DMS153 (cell line): ENCODE measurements at places on chromosomes 12 and 14.
A peak's percentile ranks its signal among the peaks of the same experiment; 100 is the strongest.

- DNase-seq, result no peak
Observed at GRCh38 chr14:89486961-89487360, 69.9 kb upstream of the FOXN3 start.

DNA sequence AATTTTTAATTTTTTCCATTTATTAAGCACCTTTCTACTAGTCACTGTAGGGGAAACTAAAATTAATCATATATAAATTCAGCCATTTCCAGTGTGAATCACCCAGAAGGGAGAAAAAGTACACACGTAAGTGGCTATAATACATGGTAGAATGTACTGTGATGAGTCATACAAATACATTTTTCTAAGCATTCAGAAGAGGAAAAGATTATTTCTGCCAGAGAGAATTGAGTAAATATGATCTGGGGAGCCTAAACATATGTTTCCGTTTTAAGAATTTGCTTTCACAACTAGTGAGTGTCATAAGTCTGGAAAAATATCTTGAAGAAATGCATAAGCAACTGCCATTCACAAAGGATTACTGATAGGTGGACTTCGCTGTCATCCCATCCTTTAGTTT is 102.8 kb downstream of the TGFB3 start:
- no peak for DNase-seq

DNA sequence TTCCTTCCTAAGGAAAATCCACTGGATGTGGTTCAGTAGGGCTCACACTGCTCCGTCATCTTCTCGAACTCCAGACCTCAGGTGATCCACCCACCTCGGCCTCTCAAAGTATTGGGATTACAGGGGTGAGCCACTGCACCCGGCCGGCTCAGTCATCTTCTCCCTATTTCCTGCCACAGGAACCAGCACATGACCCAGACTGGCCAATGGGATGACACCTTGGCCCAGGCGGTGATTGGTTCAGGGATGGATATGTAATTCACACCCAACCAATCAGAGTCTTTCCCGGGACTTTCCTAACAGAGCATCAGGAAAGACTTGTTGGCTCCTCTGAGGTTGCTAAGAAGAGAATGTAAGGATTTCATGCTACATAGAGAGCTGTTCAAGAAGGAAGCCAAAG is 19.2 kb upstream of the C12orf76 start:
- DNase-seq, result no peak

GRCh38 chr14:68199554-68200151 is 380.1 kb downstream of the RAD51B start:
- peak; percentile 64 for DNase-seq

DNA sequence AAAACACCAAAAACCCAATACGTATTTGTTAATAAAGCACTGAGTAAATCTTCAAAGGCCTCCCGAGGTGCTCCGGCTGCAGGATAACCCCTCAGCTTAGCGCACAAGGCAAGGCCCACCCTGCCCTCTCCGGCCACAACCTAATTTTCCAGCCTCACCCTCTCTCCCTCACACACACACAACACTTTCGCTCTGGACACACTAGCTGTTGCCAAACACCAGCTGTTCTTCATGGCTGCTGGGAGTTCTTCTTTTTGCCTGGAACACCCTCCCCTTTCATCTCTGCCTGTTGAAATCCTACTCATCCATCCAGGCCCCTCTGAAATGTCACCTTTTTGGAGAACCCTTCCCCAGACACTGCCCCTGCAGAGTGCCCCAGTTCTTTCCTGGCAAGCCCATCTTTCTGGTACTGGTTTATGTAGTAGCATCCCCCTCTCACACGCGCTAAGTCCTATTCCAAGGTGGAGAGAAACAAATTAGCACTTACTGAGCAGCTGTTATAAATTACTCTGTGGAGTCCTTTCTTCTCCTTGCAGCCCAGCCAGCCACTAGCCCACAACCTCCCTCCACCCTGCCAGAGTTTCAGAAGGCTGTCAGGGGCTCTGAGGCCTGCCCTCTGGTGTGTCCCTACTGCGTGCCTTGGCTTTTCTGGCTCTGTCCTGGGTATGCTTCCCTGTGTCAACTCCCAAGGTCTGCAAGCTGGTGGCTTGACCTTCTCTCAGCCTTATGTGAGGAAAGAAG is 805 bp upstream of the CRACR2A start:
- DNase-seq, result no peak

- no peak for DNase-seq
Observed at GRCh38 chr12:59036347-59036746, 116.0 kb upstream of the LRIG3 start.

- no peak for DNase-seq
Observed at GRCh38 chr12:124747426-124748161, 116.1 kb downstream of the SCARB1 start.

DNA sequence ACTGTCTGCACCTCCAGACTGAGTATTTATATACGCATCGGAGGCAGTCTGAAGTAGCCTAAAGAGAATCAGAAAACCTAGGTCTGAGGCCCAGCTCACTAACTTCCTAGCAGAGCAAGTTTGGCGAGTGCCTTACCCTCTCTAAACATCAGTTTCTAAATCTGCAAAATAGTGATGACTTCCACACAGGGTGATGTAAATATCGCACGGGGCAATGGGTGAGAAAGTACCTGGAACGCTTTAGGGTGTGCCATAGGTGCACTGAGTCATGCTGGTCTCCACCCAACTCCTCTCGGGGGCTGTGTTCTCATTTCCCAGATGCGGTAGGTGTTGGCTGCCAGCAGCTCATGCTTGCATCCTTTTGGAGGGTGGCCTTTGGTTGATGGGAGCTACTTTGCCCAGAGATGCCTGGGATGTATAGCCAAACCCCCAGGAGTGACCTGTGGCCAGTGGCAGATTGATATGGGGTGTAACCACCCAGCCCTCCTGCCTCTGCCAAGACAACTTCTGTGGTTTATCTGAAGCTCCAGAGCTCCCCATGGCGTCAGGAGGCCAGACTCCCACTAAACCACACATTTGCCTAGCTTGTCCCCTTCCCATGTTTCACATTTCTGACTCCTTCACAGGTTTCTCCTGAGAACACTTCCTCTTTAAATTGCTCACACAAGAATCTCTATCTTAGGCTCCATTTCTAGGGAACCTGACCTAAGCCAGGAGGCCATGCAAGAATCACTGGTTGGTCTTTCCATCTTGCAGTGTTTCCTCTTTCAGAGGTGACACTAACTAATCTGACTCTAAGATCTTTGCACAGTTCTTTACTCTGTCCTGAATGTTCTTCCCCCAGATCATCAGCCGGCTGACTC is 62.0 kb upstream of the TUNAR start:
- DNase-seq, result no peak

- DNase-seq, result peak; percentile 40
Observed at GRCh38 chr12:62260733-62261683, 804 bp downstream of the USP15 start.

GRCh38 chr14:50798048-50798421 is 32.9 kb downstream of the NIN start:
- DNase-seq, result no peak

- no peak for DNase-seq
Observed at GRCh38 chr12:51976376-51977160, 25.1 kb downstream of the ACVR1B start.

GRCh38 chr12:581321-581720 is 81.9 kb downstream of the NINJ2 start:
- no peak for DNase-seq

GRCh38 chr12:84408936-84409335 is 503.7 kb downstream of the SLC6A15 start:
- DNase-seq, result peak; percentile 0

DNA sequence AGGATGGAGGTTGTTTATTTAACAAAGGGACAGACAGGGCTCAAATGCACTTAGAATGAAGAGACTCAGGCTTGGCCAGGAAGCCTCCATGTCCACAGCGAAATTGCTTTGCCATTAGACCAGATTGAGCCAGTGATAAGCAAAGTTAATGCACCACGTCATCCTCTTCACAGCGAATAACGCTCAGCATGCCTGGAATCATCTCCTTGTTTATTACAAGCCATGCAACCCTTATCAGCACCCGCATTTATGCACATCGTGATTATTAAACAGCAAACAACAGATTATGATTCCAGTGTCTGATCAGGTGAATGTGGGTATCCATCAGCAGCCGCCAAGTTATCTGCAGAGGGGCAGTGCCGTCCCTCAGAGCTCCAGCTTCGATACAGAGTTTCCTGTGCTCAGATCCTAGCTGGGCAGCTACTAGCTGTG is 175.0 kb upstream of the TMEM132C start:
- peak; percentile 15 for DNase-seq

DNA sequence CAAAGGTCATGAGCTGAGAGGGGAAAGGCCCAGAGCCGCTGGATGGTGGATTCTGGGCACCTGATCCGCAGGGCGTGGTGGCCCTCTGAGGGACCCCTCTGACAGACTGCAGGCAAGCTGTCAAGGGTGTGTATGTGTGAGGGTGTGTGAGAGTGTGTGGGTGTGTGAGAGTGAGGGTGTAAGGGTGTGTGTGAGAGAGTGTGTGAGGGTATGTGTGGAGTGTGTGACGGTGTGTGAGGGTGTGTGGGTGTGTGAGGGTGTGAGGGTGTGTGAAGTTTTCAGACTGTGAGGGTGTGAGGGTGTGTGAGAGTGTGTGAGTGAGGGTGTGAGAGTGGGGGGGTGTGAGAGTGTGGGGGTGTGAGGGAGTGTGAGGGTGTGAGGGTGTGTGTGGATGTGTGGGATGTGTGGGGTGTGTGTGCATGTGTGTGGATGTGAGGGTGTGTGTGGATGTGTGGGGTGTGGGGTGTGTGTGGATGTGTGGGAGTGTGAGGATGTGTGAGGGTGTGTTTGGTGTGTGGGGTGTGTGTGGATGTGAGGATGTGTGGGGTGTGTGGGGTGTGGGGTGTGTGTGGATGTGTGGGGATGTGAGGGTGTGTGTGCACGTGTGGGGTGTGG is 156.7 kb downstream of the TMEM121 start:
- no peak for DNase-seq

DNA sequence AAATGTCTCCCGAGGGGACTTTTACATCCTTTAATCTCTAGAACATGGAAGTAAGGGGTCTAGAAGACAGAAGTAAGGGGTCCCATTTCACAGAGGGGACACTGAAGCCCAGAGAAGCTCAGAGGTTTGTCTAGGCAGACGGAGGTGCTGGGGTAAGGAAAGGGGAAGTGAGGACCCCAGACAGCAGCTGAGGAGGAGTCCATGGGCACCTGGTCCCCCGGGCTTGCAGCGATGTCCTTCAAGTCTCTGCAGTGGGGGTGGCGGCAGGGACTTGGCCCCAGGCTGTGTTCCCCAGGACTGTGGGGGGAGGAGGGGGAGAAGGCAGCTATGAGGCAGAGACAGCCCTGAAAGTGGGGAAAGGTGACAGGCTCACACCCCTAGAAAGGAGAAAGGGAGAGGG is 30.7 kb downstream of the DTX1 start:
- no peak for DNase-seq

- DNase-seq, result peak; percentile 90
Observed at GRCh38 chr14:106872611-106873446, 1346.4 kb downstream of the TMEM121 start.

GRCh38 chr12:124071075-124071443 is 98.0 kb downstream of the ZNF664 start:
- no peak for DNase-seq

DNA sequence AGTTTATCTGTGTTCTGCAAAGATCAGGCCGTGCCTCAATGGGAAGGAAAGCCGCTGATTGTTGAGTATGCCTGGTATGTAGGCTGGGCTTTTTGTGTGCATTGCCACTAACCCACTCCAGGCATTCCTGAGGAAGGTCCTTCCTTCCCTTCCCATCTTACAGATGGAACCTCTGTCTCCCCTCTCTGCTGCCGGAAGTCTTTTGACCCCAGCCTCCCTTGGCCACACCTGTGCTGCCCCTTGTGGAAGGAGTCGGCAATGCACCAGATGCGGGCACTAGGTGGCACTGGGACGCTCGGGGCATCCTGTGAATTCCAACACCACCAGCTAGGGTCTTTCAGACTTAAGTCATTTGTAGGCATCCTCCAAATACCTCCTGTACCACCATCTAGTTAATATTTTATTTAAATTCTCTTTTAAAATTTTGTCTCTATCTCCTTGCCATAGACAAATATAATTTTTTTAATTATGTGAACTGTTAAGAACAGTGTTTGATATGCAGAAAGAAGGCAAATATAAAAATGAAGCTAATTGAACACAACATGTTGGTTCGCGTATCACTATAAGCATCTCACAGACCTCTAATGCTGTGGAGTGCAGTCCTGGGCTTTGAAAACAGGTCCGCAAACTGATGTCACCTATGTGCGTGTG is 99.6 kb downstream of the RIN3 start:
- no peak for DNase-seq

DNA sequence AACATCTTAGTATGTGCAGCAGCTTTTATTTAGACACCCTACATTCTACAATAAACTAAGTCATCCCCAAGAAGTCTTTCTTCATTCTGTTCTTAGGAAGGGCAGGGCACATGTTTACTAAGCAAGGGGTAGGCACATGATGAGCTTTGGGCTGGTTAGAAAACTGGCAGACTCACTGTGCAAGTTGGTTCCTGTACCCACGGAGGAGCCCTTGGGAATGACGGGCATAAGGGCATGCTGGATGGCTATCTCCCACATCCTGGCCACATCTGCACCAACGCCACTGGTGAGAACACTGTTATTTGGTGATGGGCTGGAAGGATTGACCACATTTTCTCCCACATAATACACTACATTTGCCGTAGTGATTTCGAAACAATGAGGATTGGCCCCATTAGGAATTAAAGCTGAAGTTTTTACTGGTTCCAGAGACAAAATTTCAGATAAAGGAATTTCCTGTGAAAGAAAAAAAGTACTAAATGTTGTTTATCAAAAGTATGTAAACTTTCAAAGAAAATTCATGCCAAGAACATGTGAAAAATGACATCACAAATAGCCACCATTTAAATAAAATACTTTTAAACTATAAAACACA is 297.0 kb downstream of the PRKD1 start:
- DNase-seq, result no peak

- DNase-seq, result no peak
Observed at GRCh38 chr12:104347374-104348075, 44.0 kb downstream of the EID3 start.

DNA sequence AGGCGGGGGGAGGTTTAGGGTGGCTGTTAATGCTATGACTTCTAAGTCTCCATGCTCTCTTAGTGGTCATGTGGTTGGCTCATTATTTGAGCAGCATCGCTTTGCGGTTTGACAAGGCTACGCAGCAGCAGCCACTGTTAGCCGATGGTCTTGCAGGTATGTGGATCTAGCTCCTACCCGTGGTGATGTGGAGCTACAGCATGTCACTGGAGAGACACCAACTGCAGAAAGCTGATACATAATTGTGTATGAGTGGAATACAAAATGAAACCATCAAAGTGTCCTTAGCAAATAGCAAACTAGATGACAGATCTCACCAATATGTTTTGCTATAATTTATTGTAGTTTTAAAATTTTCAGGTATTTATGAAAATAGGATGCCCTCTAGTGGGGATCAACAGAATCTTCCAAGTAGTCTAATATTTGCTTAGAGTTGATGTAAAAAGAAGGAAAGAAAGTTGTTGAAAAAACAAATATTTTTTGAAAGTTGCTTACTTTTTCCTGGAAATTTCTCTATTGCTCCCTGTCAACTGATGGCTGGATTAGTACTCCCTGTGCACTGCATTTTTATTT is 94.9 kb downstream of the NAV3 start:
- DNase-seq, result peak; percentile 78

GRCh38 chr12:12599750-12600643 is 11.7 kb upstream of the CREBL2 start:
- DNase-seq, result no peak
